ENCODE measurements at places on chromosomes 5 and 9. TPM values are rescaled to one million over a fixed set of nuclear protein-coding genes. Genes with fewer than 3 reads are reported as not detected.

THBS4 gene
- 0.51 TPM for total RNA-seq

GRCh38 chr9:113564498-113565237 is 101.1 kb downstream of the RGS3 start:
- DNase-seq, result no peak

DNA sequence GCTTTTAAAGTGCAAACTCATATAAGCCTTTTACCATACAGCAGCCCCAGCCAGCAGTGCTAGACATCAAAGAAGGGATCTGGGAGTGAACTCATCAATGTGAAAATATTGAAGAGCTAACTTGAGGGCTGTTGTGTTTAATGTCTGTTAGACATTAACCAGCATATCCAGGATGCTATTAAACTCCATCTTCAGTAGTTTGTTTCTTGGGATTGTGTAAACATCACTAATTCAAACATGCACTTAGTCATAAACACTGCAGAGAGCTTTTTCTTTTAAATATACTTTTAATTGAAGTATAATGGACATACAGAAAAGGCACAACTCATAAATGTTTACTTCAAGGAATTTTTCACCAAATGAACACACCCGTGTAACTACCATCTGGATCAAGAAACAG is 81.8 kb downstream of the TMEM252 start:
- no peak for DNase-seq

- DNase-seq, result no peak
Measured at GRCh38 chr9:137772281-137772873, 105.2 kb upstream of the CACNA1B start.

WDR38 gene
- not detected for total RNA-seq

DNA sequence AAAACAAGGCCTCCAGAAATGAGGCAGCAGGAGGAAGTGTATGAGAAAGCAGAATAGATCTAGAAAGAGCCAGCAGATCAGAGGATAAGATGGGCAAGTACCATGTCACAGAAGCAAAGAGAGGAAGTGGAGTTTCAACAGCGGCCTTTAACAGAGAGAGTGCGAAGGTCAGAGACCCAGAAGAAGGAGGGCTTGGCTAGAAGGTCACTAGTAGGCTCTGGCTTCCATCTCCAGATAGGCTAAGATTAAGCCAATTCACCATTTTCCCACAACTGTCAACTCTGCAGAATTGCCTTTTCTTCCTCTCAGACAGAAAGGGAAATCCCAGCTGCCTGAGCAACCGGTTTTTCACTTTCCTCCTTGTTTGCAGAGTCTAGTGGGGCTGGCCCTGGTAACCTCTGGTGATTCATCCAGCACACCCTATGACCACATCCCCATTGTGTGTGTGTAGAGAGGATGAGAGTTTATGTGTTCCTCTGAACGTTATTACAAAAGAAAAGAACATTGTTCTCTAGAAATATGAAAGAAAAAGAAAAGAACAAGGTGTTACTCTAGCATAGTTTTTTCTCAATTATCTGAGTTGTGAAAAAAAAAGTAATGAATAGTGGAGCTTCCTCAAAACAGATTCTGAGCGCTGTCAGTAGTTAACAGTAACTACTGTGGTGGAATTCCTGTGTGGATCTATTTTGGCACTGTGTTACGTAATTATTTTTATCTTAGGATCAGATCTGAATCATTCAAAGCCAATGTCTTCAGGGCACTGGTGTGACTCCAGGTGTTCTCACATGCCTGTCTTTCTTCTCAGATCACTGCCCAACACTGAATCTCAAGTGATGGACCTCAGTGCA is 220.4 kb downstream of the ARRDC3 start:
- peak; percentile 44 for DNase-seq

- no peak for DNase-seq
Measured at GRCh38 chr5:133273661-133274596, 222.1 kb downstream of the HSPA4 start.

- DNase-seq, result no peak
Measured at GRCh38 chr9:116115761-116116353, 37.7 kb upstream of the PAPPA start.

- DNase-seq, result no peak
Measured at GRCh38 chr5:174482607-174483024, 241.8 kb upstream of the MSX2 start.

DNA sequence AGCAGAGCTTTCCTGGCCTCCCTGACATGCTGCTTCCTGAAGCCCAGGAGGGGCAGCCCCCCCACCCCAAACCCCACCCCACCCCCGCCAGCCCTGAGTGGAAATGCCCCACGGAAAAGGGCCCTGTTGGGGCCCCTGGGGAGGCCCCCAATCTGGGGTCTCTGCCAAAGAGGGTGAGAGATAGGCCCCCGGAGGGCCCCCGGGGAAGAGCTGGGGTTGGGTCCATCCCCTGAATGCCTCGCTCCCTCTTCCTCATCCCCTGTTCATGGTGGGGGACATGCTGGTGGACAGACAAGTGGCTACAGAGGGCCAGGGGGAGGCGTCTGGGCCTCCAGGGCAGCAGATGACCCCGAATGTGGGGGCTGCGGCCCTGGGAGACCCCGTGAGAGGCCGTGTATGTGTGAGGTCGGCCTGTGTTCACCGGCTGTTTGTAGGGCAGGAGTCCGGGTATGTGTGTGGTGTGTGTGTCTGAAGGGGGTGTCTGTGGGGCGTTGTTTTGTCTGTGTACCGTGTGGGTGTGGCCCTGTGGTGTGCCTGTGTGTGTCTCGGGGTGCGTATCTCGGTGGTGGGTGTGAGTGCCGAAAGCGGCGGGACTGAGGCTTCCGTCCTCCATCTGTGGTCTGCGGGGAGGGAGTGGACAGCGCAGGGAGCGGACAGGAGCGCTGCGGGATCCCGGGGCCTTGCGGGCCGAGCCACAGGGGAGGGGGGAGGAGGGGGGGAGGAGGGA is 11.3 kb downstream of the C9orf50 start:
- DNase-seq, result peak; percentile 51

GABRG2 gene
- not detected for total RNA-seq

TTC33 gene
- 13.8 TPM for total RNA-seq
